ENCODE measurements at places on chromosomes 5 and 9.

GRCh38 chr9:93920131-93920800 lies 34.9 kb downstream of the BARX1 start:
- no peak for DNase-seq

GRCh38 chr5:160385496-160385895 lies 14.4 kb downstream of the FAM200C start:
- no peak for DNase-seq

DNA sequence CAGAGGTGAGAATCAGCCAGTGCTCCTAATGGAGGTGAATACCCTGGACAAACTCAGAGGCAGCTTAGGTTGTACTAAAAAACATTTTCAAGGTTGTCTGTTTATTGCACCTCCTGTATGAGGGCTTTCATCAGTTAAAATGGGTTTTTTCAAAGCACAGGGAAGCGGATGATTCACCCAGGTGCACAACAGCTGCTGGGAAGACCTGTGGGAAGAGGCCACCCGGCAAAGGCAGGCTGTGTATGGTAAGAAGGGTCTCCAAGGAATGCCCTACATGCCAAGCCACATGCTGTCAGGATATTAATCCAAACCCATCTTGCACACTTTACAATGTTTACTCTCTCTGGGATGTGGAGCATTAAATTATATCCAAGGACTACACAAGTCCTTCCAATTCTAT lies 14.7 kb downstream of the SIL1 start:
- no peak for DNase-seq

DNA sequence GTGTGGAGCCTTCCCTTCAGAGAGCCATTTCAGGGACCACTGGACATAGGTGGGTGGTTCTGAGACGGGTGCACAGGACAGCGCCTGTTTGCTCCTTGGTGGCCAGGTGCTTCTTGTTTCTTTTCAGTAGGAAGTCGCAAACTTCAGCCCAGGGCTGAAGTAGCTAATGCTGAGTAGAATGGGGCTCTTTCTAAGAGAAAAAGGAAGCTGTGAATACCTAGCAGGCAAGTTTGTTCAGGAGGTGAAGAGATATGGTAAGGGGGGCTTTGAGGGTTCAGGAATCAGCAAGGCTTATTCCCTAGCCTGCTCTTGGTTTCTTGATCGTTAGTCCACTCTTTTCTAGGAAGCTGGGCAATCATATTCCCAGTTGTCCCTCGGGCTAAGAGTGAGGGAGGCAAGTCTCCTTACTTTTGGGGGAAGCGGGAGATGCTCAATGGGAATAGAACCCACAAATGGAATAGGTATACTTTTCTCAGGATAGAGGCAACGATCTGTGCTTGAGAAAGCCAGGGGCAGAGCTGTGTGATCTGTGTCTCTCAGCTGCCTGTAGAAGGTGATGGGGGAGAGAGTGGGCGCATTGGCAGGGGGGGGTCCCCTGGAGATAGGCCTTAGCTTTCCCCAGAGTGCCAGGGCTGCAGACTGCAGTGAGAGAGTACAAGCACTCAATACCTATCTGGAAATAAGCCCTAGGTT lies 1.9 kb upstream of the PURA start:
- no peak for DNase-seq

- no peak for DNase-seq
Observed at GRCh38 chr9:91867740-91868139, 82.3 kb downstream of the ROR2 start.

GRCh38 chr5:141668601-141669265 lies 13.3 kb downstream of the ARAP3 start:
- no peak for DNase-seq

- DNase-seq: no peak
Observed at GRCh38 chr5:1405539-1406530, 39.4 kb downstream of the SLC6A3 start.

DNA sequence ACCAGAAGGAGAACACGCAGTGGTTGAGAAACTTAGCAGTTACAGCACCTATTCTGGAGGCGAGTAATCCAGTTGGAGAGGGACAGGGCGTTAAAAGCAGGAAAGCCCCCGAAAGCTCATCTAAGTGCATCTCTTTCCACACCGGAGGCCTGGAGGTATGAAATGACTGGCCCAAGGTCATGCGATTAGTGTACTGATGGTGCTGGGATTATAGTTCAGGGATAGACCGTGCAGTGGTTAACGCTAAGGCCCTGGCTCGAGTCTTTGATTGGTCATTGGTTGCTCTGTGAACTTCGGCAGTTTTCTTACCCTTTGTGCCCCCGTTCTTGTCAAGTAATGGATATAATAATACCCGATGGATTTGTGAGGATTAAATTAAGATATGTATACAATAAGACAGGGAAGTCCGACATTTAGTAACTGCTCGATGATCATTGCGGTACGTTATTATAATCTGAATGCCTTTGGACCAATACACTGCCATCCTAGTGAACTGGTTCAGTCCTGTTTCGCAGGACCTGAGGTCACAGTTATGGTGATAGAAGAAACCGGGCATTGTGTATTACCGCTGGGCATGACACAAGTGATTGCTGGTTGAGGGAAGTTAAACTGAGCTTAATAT lies 960 bp downstream of the CANX start:
- DNase-seq: no peak

- DNase-seq: no peak
Observed at GRCh38 chr9:95407524-95407923, 90.0 kb upstream of the FANCC start.

DNA sequence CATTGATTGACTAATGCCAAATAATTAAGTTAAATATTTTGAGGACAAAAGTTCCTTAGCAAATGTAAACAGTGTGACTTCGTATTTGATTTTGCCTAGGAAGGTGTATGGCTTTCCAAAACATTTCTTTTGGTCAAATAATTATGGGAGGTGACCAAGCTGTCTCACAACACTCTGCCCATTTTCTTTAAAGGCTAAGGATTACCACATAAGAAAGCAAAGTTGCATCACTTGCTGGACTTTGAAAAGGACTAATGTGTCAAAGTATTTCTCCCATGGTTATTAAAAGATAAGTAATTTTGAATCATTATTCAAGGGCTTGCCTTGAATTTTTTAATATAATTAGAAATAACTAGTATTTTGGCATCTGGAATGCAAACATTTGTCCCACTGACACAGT lies 74.7 kb downstream of the HAPLN1 start:
- no peak for DNase-seq

- DNase-seq: no peak
Observed at GRCh38 chr5:113194591-113194990, 218.0 kb downstream of the DCP2 start.

GRCh38 chr5:88116396-88116795 lies 152.2 kb downstream of the TMEM161B start:
- no peak for DNase-seq

DNA sequence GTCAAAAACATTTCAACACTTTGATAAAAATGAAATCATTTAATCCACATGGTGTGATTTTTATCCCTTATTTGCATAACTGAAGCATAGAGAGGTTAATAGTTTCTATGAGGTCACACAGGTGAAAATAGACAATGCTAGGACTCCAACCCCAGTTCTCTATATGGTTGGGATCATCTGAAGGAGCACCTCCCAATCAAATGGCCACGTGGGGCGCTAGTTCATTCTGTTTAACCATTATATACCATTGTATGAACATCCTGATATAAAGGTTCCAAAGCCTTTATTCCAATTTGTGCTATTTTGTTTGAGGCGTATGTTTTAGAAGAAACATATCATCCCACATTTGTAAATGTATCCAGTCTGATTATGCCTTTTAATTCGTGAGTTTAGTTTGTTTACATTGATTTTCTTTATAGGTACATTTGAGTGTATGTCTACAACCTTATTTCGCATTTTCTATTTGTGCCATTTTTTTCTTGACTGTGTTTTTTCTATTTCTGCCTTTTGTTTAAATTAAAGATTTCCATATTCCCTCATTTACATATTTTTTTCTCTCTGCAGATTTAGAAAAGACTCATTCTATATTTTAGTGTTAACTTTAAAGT lies 1092.0 kb downstream of the MAT2B start:
- DNase-seq: no peak

GRCh38 chr5:122287101-122287500 lies 24.9 kb upstream of the SNCAIP start:
- no peak for DNase-seq

- no peak for DNase-seq
Observed at GRCh38 chr9:124869466-124869985, 7.6 kb downstream of the ARPC5L start.

DNA sequence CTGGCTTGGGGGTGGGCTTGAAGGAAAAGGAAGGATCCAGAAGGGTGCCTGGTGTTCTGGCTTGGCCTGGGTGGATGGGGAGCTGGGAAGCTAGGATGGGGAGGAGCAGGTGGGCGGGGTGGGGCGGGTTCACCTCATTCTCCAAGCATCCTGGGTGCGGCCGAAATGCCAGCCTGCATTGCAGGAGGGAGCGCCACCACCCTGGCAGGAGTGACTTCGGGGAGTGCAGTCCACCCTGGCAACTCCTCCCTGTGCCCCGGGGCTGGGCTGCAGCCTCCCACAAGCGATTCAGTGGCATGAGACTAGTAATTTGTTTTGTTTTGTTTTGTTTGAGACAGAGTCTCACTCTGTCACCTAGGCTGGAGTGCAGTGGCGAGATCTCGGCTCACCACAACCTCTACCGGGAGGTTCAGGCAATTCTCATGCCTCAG lies 5.5 kb downstream of the TTC16 start:
- no peak for DNase-seq

- DNase-seq: no peak
Observed at GRCh38 chr5:37823433-37824152, 16.2 kb downstream of the GDNF start.

DNA sequence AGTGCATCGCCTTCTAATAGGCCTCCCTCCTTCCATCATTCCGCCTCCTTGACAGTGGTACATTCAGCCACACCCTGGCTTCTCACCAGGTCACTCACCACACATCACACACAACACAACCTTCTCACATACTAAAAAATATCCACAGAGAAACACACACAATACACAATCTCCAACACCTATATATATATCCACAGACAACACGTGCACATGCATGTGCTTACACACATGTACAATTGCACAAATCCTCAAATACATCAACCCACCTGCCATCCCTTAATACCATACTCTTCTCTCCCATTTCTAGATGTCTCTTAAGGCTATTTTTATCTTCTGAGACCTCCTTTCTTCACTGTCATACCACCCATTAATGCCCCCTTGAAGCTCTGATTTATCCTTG lies 57.6 kb downstream of the PPP2R2B start:
- DNase-seq: no peak

DNA sequence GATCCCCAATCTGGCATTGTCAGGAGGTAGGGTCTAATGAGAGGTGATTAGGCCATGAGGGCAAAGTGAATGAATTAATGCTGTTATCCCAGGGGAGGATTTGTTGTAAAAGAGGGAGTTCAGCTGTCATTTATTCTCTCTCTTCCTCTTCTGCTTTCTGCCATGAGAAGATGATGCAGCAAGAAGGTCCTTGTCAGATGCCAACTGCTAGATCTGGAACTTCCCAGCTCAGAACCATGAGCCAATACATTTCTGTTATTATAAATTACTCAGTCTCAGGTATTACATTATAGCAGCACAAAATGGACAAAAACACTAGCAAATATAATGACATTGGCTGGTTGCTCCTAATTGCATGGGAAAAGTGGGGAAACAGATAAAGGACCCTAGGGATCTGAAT lies 15.6 kb upstream of the BICD2 start:
- DNase-seq: no peak

- DNase-seq: no peak
Observed at GRCh38 chr9:91378695-91379127, 17.0 kb upstream of the AUH start.

DNA sequence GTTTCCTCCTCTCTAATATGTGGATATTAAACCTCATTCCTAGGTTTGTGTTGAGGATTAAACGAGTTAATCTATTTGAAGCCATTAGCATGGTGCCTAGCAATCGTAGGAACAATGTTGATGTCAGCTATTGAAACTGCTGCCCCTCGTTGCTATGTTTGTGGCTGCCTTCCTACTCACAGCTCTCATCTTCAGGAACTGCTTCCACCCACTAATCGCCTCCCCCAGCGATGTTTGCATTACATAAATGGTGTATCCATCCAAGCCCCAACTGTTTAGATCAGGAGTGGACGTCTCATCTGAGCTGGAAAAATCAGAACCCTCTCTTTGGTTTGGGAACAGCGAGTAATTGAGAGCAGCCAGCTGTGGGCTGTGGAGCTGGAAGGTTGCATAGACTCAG lies 416.6 kb downstream of the ARHGEF28 start:
- DNase-seq: no peak

- DNase-seq: peak; percentile 65
Observed at GRCh38 chr9:79667817-79668436, 96.2 kb downstream of the TLE4 start.

- DNase-seq: no peak
Observed at GRCh38 chr5:154826-155225, 36.5 kb upstream of the LRRC14B start.

DNA sequence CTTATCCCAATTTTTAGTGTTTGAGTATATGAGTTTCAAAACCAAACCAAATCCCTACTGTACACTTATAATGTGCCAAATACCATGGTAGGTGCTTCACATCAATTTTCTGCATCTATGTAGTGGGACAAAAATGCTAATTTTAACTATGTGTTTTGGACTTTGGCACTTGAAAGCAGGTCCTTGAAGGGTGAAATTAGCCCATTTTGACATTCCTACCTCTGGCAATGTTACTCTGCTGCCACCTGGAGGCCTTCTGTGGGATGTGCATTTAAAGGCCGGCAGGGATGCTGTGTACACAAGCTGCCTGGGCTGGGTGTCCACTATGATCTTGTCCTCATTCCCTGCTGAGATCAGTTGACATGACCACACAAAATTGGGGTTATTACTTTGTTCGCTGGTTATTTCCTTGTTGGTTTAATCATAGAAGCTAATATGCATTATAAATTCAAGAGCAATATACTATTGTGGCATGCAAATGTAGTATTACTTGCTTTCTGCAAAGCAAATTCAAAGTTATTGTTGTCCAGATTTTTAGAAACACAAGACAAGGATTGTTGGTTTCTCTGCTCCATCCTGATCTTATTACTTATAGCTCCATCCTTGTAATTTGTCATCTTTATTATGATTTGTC lies 166.8 kb downstream of the ARHGEF28 start:
- DNase-seq: peak; percentile 7

DNA sequence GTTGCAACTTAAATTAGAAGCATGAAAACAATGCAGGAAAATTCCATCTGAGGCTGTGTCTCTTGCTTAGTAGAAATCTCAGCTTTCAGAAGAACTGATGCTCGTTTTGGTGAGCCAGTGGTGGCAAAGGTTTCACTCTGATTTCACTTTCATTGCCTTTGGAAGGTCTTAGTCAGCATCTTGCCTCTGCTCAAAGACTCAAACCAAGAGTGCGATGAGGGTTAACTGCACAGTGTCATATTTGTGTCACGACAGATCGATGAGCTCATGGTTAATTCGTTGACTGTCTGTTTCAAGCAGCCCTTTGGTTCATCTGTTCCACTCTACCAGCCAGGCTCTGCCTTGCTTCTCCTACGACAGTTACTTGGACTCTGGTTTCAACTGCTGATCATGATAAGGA lies 331.3 kb upstream of the KIF2A start:
- DNase-seq: no peak

DNA sequence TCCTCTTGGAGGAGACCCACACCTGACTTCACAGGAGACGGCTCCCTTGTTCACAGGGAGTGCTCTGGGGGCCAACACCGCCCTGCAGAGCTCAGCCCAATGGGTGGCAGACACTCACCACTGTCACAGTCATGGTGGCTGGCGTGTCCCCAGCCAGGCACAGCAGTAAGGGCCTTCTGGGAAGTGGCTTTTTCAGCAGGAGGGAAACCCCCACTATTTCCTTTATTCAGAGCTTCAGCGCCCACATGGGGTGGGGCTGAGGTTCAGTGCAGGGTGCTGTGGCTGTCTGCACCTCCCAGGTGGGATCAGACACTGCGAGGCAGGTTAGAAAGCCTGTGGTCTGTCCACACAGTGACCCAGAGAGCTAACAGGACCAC lies 3.6 kb upstream of the SNAPC4 start:
- DNase-seq: no peak
